ENCODE measurements at places on chromosomes 4 and X. TPM values are rescaled to one million over a fixed set of nuclear protein-coding genes. Genes with fewer than 3 reads are reported as not detected.

- H3K27ac ChIP-seq: no peak overlapping the region
- H3K4me1 ChIP-seq: peaks cover 2% of the 10 kb centered on the region
- no peaks in the 10 kb centered on the region for H3K36me3 ChIP-seq
- H3K4me3 ChIP-seq: no peak overlapping the region
- H3K27me3 ChIP-seq: no peaks in the 10 kb centered on the region
- no peak for DNase-seq
Measured at GRCh38 chrX:109952985-109953905, 49.7 kb upstream of the TMEM164 start.

GRCh38 chr4:156615066-156615531, 356.5 kb downstream of the PDGFC start:
- H3K4me3 ChIP-seq: no peak overlapping the region

- H3K27me3 ChIP-seq: no peaks in the 10 kb centered on the region
- H3K36me3 ChIP-seq: no peaks in the 10 kb centered on the region
- H3K27ac ChIP-seq: no peak overlapping the region
- no peak overlapping the region for H3K4me3 ChIP-seq
Measured at GRCh38 chrX:4642114-4642513, 928.7 kb upstream of the PRKX start.

DNA sequence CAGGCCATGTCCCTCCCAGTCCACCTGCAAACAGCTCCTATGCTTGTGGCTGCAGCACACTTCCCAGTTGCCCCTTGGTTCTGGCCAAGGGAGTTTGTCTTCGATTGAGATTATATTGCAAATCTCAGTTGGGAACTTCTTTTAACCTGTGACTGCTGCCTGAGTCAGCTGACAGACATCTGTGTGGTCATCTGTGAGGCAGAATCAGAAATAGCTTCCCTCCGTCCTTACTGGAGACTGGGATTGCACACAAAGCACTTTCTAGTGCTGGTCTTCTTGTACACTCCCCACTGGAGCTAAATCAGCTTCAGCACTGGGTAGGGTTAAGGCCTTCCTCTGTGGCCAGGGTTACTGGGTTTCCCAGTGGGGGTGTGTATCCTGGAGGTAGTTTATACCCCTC, 34.3 kb downstream of the ZNF330 start:
- H3K27ac ChIP-seq: no peak overlapping the region
- DNase-seq: no peak
- no peak overlapping the region for H3K4me3 ChIP-seq
- no peaks in the 10 kb centered on the region for H3K36me3 ChIP-seq
- H3K4me1 ChIP-seq: no peaks in the 10 kb centered on the region
- H3K27me3 ChIP-seq: no peaks in the 10 kb centered on the region

The GALNTL6 gene
- 0.34 TPM for total RNA-seq

DNA sequence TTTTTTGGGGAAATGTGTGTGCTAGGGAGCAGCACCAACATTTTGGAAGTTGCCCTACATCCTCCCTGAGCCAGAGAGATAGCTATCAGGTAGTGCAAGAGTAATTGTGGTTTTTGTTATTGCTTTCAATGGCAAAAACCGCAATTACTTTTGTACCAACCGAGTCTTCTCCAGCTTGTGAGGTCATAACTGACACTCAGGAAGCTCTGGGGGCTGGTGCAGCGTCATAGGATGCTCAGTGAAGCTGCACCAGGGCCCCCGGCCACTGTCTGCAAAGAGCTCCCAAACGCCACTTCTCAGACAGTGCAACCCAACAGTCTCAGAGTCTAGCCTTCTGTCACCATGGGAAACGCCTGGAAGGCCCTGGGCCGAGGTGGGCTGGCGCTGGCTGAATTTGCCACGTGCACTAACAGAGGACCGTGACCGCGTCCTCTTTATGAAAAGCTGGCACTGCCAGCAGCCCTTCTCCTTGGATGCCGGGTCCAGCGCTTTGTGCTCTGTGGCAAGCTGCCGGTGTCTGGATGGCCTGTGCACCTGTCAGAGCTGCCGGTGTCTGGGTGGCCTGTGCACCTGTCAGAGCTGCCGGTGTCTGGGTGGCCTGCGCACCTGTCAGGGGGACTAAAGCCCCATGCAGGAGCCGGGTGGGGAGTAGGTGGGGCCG, 19.4 kb downstream of the SH3TC1 start:
- peaks cover 3% of the 10 kb centered on the region for H3K4me1 ChIP-seq
- H3K27me3 ChIP-seq: peaks cover 5% of the 10 kb centered on the region
- H3K27ac ChIP-seq: no peak overlapping the region
- no peak for DNase-seq
- H3K4me3 ChIP-seq: no peak overlapping the region

- no peaks in the 10 kb centered on the region for H3K4me1 ChIP-seq
- no peak overlapping the region for H3K27ac ChIP-seq
- H3K4me3 ChIP-seq: no peak overlapping the region
- DNase-seq: no peak
Measured at GRCh38 chr4:106652095-106652494, 283.5 kb upstream of the GIMD1 start.

GRCh38 chrX:47577424-47577823, 4.8 kb upstream of the TIMP1 start:
- H3K4me3 ChIP-seq: no peak overlapping the region
- H3K27me3 ChIP-seq: peaks cover 4% of the 10 kb centered on the region
- H3K36me3 ChIP-seq: no peaks in the 10 kb centered on the region

The XG gene
- not detected for total RNA-seq

- no peak overlapping the region for H3K27ac ChIP-seq
- peak; percentile 49 for DNase-seq
- peaks cover 40% of the 10 kb centered on the region for H3K27me3 ChIP-seq
- H3K4me1 ChIP-seq: peaks cover 11% of the 10 kb centered on the region
Measured at GRCh38 chr4:185020293-185020808, 2.1 kb downstream of the HELT start.
